ENCODE measurements at places on chromosomes 16 and 17. TPM values are rescaled to one million over a fixed set of nuclear protein-coding genes. Genes with fewer than 3 reads are reported as not detected.

DNA sequence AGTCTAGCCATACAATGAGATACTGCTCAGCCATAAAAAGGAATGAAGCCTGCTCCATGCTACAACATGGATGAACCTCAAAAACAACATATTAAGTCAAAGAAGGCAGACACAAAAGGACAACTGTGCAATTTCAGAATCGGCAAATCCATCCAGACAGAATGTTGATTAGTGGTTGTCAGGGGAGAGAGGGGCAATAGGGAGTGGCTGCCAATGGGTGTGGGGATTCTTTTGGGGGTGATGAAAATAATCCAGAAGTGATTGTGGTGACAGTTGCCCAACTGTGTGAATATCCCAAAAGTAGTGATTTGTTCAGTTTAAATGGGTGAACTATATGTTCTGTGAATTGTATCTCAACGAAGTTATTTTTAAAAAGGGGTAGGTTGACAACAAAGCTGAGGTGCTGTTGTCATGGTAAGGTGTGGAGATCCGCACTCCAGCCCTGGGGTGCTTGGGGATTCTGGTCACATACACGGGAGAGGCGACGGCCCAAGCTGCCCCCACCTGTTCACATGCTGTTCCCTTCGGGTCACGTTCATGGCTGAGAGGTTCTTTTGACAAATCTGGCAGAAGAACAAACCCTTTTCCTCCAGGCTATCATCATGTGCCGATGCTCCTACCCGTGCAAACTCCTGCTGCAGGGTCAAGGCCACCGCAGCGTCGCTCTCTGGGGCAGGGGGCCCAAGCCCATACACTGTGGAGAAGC, 9.6 kb downstream of the SLX4 start:
- no peak for DNase-seq

DNA sequence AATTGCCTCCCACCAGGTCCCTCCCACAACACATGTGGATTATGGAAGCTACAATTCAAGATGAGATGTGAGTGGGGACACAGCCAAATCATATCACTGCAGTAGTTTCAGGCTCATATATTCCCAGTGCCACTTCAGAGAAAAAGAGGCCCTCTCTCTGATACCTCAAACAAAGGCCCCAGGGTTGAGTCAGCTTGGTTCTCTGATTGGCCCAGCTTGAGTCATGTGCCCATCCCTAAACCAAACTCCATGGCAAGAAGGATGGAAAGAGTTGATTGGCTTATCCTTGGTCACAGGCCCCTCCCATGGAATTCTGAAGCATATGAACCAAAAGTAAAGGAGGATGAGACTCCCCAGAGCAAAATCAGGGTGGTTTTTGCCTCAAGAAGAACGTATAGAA, 75.9 kb upstream of the IRX6 start:
- DNase-seq, result no peak

Gene AATK
- total RNA-seq, result 0.64 TPM

GRCh38 chr16:3982216-3982615, 101.7 kb upstream of the CREBBP start:
- no peak for DNase-seq

- no peak for DNase-seq
Measured at GRCh38 chr17:17175917-17176316, 30.2 kb downstream of the PLD6 start.

Gene PIK3R5
- 5.0 TPM for total RNA-seq

DNA sequence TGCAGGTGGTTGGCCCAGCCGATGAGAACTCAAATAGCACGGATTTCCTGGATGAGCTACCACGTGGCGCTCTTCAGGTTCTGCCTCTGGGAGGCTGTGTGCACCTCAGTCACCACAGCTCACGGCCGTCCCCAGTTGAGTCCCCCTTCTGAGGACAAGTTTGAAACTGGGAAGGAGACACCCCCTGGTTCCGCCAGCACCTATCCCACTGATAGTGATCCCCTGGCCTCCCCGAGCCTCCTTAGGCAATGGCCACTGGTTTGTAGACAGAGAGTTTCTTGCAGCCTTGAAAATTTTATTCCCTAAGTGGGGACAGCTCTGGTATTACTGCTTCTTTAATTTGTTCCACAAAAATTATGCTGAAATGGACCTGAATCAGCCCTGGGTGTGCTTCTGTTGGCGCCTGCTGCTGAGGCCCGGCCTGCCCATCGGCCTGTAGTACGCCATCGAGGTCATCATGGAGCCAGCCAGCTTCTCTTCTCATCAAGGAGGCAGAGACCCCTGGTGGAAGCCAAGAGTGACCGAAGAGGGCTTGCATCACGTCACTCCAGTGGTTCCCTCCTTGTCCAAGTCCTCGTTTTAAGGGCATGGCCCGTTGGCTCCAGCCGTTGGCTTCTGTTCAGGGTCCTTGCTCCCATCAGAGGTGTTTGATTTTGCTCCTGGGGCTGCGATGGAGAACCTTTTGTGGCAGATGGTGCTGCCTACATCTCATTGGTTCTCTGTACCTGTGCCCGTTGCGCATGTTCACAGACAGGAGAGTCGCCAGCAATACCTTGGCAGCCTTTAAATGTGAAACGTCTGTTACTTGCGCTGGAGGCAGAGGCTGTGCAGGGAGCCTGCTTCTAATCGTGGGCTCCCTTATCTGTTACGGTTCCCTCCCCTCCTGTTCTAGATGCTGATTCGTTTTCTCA, 9.3 kb downstream of the SMCR8 start:
- no peak for DNase-seq

Gene TP53TG3C
- total RNA-seq, result not detected

GRCh38 chr17:65109990-65110680, 27.0 kb upstream of the RGS9 start:
- no peak for DNase-seq

- DNase-seq, result no peak
Measured at GRCh38 chr16:77868052-77868451, 79.7 kb downstream of the VAT1L start.

Gene FZD2
- total RNA-seq, result not detected

GRCh38 chr17:39177256-39177655, 11.3 kb upstream of the ARL5C start:
- DNase-seq, result no peak

DNA sequence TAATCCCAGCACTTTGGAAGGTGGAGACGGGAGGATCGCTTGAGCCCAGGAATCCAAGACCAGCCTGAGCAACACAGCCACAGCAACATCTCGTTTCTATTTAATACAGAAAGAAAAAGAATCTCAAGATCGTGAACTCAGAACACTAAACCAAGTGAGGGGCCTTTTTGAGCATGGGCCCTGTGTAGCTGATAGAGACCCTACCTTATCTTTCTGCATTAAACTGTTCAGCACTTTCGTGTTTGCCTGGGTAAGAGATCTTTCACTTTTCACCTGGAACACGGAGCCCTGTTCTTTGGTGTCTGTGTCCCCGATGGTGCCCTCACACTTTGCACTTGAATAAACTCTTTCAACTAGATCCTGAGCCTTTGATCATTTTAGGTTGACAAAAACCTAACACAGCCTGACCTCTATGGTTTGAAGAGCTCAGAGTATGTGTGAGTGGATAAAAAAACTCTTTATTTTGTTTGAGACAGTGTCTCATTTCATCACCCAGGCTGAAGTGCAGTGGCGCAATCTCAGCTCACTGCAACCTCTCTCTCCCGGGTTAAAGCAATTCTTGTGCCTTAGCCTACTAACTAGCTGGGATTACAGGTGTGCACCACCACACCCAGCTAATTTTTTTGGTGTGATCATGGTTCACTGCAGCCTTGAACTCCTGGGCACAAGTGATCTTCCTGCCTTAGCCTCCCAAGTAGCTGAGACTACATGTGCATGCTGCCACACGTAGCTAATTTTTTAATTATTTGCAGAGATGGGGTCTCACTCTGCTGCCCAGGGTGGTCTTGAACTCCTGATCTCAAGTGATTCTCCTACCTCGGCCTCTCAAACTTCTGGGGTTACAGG, 83.8 kb upstream of the GRIN2A start:
- DNase-seq, result peak; percentile 20

DNA sequence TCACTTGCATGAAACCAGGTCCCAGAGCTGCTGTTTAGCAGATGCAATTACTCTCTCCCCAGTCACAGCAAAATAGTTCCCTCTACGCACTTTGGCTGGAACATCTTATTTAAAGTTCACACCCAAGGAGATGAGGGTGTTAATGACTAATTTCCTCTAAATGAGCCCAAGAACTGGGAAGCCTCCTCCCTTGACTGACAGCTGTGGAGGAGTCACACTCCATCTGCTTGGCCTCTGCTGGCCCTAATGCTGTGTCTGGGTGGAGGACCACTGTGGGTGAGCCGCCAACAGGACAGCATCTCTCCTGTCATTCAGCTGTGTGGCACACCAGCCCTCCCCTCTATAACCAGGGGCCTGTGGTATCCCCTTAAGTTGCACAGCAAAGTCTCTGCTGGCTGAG, 115.4 kb downstream of the SHISA6 start:
- no peak for DNase-seq

Gene TPSG1
- total RNA-seq, result 1.6 TPM

GRCh38 chr17:78291944-78292910, 60.8 kb downstream of the TMEM235 start:
- DNase-seq, result no peak

DNA sequence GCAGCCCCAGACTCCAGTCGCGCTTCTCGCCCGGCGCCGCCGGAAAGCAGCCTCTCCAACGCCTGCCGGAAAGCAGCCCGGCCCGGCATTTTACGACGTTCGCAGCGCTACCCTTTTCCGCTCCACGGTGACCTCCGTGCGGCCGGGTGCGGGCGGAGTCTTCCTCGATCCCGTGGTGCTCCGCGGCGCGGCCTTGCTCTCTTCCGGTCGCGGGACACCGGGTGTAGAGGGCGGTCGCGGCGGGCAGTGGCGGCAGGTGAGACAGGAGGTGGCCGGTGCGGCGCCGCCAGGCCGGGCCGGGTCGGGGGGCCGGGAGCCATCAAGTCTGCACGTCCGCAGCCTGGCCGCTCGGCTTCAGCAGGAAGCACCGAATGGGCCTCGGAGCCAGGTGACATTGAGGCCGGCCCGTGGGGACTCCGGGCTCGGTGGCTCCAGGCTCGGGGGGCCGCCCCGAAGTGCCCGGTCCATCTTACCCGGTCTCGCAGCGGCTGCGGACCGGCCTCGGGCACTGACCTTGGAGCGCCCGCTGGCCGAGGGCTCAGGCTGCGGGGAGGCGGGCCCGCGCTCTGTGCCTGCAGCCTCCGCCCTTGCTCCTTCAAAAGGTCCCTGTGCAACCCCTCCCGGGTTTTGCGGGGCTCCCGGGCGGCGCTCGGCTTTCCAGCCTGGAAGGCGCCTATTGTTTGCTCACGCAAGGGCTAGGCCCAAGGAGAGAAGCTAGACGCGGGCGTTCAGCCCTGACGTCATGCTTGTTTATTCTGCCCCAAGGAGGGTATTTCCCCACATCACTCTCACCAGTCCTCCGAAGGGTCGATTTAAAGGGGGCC, at the start of the genes COX4I1 and EMC8:
TSS of gene COX4I1 (plus strand) at position 199 of the 824 bp plus-strand sequence. CDS start 1,511 bp downstream, outside the sequence.
TSS of gene EMC8 (minus strand) at position 48 of the 824 bp plus-strand sequence. CDS start 249 bp downstream, outside the sequence.
- DNase-seq, result peak; percentile 95

Gene CACNB1
- 7.9 TPM for total RNA-seq

Gene GDPD3
- 13.1 TPM for total RNA-seq

Gene GRB7
- 72.1 TPM for total RNA-seq

GRCh38 chr17:71461498-71462169, 659.2 kb upstream of the SOX9 start:
- DNase-seq, result no peak

Gene VMO1
- 1.4 TPM for total RNA-seq

Gene TMEM170A
- total RNA-seq, result 16.7 TPM

DNA sequence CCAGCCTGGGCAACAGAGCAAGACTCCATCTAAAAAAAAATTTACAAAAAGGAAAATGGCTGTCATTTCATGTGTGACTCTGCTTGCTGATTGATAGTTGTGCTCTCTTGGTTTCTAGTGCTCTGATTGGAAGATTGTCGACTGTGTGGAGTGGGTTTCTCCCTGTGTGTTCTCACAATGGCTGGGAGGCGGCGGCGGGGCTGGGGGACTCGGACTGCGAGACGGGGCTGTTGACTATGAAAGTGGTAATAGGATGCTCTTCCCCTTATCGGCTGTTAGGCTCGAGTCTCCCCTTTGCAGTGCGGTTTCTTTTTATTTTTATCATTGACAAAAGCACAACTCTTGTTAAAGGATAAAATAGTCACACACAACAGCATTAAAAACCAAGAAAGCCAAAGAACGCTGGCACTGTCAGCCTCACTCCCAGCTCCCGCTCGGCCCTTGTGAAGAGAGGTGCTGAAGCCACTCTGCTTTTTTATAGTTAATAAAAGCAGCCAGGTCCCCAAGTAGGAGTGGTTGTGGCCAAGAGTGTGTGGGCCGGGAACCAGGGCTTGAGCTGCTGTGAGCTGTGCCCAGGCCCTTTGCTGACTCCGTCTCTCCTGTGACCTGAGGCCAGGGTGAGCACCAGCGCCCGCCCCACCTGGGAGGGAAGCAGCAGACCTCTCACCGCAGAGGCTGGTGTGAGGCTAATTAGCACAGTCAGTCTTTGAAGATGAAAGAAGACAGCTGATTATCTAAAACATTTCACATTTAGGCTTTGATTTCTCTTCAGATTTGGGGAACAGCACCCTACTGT, 36.5 kb downstream of the TBCD start:
- DNase-seq, result no peak

Gene WFDC1
- not detected for total RNA-seq

GRCh38 chr17:82668631-82669099, 20.4 kb upstream of the WDR45B start:
- DNase-seq, result no peak

Gene USP31
- total RNA-seq, result 22.0 TPM

- no peak for DNase-seq
Measured at GRCh38 chr17:71983828-71984227, 137.0 kb upstream of the SOX9 start.

DNA sequence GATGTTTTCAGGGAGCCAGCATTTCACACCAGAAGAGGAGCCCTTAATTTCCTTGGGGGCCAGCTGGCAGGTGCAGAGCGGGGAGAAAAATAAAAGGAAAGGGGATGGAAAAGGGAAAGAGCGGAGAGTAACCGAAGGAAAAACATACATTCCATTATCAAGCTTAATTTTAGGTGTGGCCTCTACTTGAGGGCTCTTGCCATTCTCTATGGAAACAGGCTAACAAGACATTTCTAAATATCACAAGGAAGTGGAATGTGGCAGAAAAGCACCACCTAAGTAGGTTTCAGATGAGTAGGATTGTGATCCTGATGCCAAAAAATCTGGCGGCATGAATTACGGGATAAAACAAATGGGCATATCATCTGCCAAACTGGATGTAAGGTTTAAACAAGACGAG, 970 bp upstream of the DYNC1LI2 start:
- DNase-seq, result no peak

Gene OTOP2
- total RNA-seq, result 0.49 TPM

- DNase-seq, result no peak
Measured at GRCh38 chr17:11953924-11954323, 43.4 kb downstream of the ZNF18 start.

- DNase-seq, result no peak
Measured at GRCh38 chr16:72198771-72199201, 26.8 kb upstream of the PMFBP1 start.

Gene STH
- not detected for total RNA-seq

GRCh38 chr17:58693208-58693607, 806 bp downstream of the RAD51C start:
- no peak for DNase-seq

GRCh38 chr16:15576960-15577958, 65.7 kb downstream of the MARF1 start:
- DNase-seq, result no peak

Gene CALB2
- total RNA-seq, result 6.7 TPM

GRCh38 chr17:39665642-39666224, 584 bp downstream of the TCAP start:
- no peak for DNase-seq
